Sigmoid colon (tissue), 7 donors: ENCODE measurements at places on chromosomes 2 and 18. TPM values are rescaled to one million over a fixed set of nuclear protein-coding genes. Genes with fewer than 3 reads are reported as not detected.

- peak overlapping the region; percentile 25 for H3K27ac ChIP-seq
- no peaks in the 10 kb centered on the region for H3K27me3 ChIP-seq
- no peaks in the 10 kb centered on the region for H3K36me3 ChIP-seq
These were observed 3.1 kb upstream of the KYNU start for GRCh38 chr2:142874293-142874814.

GRCh38 chr2:3857576-3857975 is 154.2 kb downstream of the DCDC2C start:
- no peak overlapping the region for H3K4me3 ChIP-seq
- H3K27ac ChIP-seq, result no peak overlapping the region
- H3K27me3 ChIP-seq, result no peaks in the 10 kb centered on the region

- H3K36me3 ChIP-seq, result no peaks in the 10 kb centered on the region
- H3K27ac ChIP-seq, result no peak overlapping the region
- H3K4me3 ChIP-seq, result no peak overlapping the region
- H3K4me1 ChIP-seq, result no peaks in the 10 kb centered on the region
These were observed 40.2 kb downstream of the ALK start for GRCh38 chr2:29881089-29881730.

DNA sequence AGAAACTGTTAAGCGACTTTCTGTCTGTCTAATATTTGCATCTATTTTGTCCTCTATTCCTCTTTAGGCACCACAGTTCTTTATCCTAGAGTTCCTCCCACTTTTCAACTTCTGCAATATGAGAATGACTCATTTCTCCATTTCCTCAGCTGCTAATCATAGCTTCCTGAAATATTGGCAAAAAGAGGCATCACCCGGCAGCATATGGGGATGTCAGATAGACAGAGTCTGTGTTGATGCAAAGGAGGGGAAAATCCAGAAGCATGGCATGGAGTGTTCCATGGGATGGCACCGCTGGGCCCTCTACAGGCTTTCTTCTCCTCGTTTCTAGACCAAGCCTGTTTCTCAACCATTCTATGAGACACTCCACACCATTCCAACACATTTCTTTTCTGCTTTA is 93.4 kb downstream of the DOCK10 start:
- H3K36me3 ChIP-seq, result no peaks in the 10 kb centered on the region
- H3K4me1 ChIP-seq, result no peaks in the 10 kb centered on the region
- H3K27ac ChIP-seq, result no peak overlapping the region
- no peak for DNase-seq

INPP1 gene
- total RNA-seq, result 12.5 TPM

DNA sequence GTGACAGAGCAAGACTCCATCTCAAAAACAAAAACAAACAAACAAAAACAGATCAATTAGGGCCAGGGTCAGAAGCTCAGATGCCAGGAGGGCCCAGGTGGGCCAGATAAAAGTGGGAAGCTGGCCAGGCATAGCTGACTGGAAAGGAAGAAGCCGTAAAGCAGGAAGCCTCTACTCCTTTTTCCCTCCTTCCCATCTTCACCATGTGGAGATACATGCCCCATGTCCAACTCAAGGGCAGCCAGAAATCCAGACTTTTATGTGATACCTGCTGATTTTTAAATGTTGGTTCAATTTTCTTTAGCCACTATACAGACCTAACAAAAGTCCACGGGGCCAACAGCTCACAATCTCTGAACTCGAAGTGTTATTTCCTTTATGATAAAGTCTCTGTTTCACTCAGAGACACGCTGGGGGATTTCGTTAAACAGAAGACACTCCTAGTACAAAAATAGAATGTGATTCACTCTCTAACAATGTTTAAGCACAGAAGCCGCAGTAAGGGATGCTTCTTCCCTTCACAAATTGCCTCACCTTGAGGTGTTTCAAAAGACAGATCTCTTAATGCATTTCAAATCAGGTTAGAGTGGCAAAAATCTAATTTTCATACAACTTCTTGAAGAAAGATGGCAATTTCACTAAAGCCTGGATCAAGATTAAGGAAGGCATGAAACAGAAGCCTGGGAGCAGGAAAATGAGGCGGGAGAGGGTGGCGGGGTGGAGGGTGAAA is 14.0 kb downstream of the TMEM247 start:
- peak overlapping the region; percentile 38 for H3K27ac ChIP-seq
- H3K36me3 ChIP-seq, result no peaks in the 10 kb centered on the region
- no peak overlapping the region for H3K4me3 ChIP-seq
- no peaks in the 10 kb centered on the region for H3K4me1 ChIP-seq
- H3K27me3 ChIP-seq, result no peaks in the 10 kb centered on the region

SOWAHC gene
- 19.4 TPM for total RNA-seq

- DNase-seq, result no peak
- no peak overlapping the region for H3K4me3 ChIP-seq
- H3K27me3 ChIP-seq, result no peaks in the 10 kb centered on the region
- H3K4me1 ChIP-seq, result no peaks in the 10 kb centered on the region
- no peaks in the 10 kb centered on the region for H3K36me3 ChIP-seq
These were observed 22.8 kb upstream of the LRP1B start for GRCh38 chr2:142153601-142154000.

GRCh38 chr2:155980941-155981560 is 351.5 kb downstream of the NR4A2 start:
- no peaks in the 10 kb centered on the region for H3K36me3 ChIP-seq
- H3K27ac ChIP-seq, result no peak overlapping the region
- no peaks in the 10 kb centered on the region for H3K27me3 ChIP-seq

DNA sequence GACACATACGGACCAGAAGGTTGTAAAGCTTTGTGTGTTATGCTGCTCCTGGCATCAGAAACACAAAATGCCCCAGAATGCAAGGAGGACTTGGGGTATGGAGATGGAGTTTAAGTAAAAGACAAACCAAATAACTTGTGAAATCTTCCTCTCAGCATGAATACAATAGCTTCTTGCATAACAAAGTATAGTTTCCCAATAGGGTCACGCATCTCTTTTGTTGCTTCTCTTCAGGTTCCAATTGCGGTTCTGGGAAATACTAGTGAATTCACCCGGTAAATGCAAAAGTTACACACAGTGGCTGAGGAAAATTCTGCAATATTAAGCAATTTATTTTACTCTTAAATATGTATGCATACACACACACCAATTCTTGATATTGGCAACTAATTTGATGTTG is 339.2 kb upstream of the EPHA4 start:
- no peaks in the 10 kb centered on the region for H3K36me3 ChIP-seq
- H3K27me3 ChIP-seq, result no peaks in the 10 kb centered on the region
- DNase-seq, result no peak
- no peak overlapping the region for H3K27ac ChIP-seq

- no peak overlapping the region for H3K27ac ChIP-seq
- H3K4me3 ChIP-seq, result no peak overlapping the region
- H3K36me3 ChIP-seq, result no peaks in the 10 kb centered on the region
These were observed 36.0 kb downstream of the CDK15 start for GRCh38 chr2:201842131-201842860.

PHLPP1 gene
- 7.1 TPM for total RNA-seq

DNA sequence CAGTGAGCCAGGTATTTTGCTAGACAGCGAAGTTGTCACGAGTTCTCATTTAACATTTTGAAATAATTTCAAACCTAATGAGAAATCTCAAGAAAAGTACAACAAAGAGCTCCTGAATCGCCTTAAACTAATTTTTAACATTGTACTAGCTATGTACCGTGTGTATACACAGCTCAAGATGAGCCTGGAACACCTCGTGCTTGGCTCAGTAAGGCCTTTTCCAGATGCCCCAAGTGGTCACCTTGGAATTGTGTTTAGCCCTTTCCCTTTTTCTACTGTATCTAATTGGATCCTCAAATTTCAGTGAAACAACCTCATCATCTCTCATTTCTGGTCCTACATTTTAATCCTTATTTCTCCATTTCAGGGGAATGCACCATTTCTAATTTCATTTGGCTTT is 7.2 kb downstream of the PTPN4 start:
- H3K36me3 ChIP-seq, result no peaks in the 10 kb centered on the region
- H3K4me3 ChIP-seq, result no peak overlapping the region
- H3K27ac ChIP-seq, result no peak overlapping the region
- H3K4me1 ChIP-seq, result peaks cover 22% of the 10 kb centered on the region
- H3K27me3 ChIP-seq, result no peaks in the 10 kb centered on the region
